HFF-Myc (cell line): ENCODE measurements at places on chromosomes 1 and 21.

GRCh38 chr1:150066838-150067183, 765 bp upstream of the VPS45 start:
- DNase-seq = no peak

DNA sequence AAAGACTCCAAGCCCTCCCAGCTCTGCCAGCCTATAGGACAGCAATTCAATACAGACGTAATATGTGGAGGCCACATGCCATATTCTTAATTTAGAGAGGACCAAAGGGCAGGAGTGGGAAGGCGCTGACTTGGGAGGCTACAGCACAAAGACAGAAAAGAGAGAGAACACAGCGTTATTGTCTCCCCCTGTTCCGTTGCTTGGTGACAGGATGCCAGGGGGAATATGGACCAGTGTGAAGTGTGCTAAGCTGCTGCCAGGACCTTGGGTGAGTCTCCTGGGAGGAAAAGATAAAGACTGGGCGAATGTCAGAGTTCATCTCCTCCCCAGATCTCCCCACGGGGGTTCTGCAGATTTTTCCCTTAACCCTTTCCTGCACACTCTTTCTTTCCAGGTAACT, 102.1 kb upstream of the ADAR start:
- no peak for DNase-seq

GRCh38 chr1:153699768-153700167, 21.3 kb downstream of the NPR1 start:
- DNase-seq = no peak

DNA sequence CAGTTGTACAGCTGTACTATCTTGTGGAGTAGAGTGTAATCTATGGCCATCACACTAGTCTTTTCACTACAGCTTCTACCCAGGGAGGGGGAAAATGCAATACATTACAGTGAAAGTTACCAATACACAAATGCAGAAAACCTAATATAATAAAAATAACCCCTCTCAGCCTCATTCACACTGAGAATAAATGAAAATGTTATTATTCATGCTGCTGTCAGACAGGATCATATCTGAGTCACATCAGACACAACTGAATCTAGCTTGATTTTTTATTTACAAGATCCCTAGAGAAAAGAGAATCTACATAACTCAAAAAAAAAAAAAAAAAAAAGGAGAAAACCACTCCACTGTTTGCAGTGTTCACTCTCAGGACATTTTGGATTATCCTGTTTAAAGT, 293.9 kb upstream of the ESRRG start:
- no peak for DNase-seq

DNA sequence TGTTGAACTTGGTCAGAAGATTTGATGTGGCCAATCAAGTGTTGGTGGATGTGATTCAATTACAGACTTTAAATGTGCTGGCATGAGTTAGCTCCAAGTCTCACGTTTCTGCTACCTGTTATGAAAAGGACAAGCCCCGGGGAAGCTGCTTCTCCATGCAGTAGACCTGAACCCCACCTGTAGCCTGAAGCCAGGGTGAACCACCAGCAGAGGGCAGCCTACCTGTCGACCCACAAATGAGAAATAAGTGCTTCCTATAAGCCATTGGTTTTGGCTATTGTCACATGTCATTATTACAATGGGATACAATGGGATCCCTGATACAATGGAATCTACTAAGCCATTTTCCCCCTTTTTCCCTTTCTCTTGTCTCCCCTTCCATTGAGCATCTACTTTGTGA, 230.2 kb downstream of the PRDM2 start:
- no peak for DNase-seq

DNA sequence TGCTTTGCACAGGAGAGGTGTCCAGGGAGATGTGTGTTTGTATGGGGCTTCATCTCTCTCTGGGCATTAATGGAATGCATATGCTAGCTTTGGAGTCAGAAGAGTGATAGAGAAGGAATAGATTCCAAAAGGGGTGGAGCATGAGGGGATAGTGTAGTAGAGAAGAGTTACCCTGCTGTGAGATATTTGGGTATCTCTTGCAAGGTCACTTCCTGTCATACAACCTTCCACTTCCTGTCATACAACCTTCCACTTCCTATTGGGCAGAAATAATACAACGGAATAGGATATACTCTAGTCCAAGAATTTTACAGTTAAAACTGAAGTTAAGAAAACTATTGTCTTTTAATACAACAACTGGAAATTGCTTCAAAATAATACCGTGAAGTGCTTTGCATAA, 351.8 kb upstream of the FMN2 start:
- DNase-seq = no peak

GRCh38 chr1:59318271-59318860, 21.5 kb downstream of the FGGY start:
- DNase-seq = no peak

DNA sequence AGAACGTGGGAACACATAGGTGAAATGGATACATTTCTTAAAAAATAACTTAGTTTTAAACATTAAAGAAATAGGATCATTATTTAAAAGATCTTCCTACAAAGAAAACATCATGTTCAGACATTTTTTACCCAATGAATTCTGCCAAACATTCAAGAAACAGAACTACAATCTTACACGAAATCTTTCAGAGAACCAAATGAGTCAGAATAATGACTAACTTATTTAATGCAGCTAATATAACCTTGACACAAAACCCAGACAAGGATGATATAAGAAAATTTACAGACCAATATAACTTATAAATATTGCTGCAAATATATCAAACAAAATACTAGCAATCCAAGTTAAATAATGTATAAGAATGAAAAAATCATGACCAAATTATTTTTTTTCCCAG, 220.1 kb upstream of the KCNK2 start:
- no peak for DNase-seq

DNA sequence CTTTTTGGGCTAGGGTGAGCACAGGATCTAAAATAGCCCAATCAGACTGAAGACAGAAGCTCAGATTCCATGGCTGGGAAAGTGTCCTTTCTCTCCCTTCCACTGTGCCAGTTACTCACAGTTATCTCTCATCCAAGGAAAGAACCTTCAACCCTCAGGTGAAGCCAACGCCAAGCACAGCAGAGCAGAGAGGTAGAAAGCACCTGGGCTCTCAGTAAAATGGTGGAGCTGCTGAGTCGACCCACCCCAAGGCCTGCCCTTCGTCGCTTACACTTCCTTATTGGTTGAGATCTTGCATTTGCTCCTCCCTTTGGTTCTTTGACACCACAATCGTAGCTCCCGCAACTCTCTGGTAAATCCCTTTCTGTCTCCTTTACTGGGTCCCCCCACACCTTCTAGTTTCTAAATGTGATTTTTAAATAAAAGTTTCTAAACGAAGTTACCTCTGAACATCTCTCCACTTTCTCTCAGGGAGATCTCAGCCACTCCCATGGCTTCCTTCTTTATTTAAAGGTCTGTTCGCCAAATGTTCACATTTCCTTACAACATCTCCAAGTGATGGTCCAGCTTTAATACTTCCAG, 27.5 kb upstream of the SLC30A1 start:
- DNase-seq = no peak

- DNase-seq = no peak
These were observed 660.6 kb upstream of the B3GALT2 start for GRCh38 chr1:193846876-193847604.

GRCh38 chr1:185355947-185356346, 38.9 kb upstream of the IVNS1ABP start:
- no peak for DNase-seq

DNA sequence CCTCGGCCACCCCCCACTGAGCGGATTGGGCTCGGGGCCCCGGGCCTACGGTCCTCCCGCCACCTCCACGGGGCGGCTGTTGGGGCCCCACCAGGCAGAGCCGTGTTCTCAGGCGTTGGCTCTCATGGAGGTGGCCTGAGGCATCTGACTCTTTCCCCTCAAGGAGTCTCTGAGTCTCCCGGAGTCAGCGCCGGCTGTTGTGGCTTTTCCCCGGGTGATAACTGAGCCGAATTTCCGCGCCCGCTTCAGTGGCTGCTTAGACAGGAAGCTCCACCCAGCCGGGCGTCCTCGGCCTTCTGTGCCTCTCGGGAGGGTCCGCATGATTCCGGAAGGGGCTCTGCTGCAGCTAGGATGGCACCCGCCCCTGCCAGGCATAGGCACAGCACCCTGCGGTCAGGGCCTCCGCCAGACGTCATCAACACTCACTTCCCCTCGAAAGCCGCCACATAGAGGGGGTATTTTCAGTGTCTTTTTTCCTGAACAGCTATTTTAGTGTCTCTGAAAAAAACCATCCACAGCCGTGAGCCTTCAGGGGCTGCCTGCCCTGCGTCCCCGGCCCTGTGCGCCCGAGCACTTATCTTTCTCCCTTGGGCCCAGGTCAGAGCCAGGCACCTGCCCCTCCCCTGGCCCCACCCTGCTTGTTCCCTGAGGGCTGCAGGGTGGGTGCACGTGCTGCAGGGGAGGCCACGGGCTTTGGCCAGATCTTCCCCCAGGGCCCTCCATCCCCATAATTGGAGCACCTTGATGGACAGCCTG, 72.9 kb downstream of the SKI start:
- no peak for DNase-seq
